Transverse colon (tissue), 4 donors: ENCODE measurements at places on chromosomes 2 and 18. TPM values are rescaled to one million over a fixed set of nuclear protein-coding genes. Genes with fewer than 3 reads are reported as not detected.

Gene SLC5A7
- total RNA-seq = 2.8 TPM

Gene STARD6
- not detected for total RNA-seq

Gene NRP2
- total RNA-seq = 146 TPM

Gene RFTN2
- total RNA-seq = 0.80 TPM

Gene IGFBP5
- 167 TPM for total RNA-seq

Gene CPO
- total RNA-seq = not detected

Gene NAT8
- total RNA-seq = 4.6 TPM

Gene CHMP1B
- 54.6 TPM for total RNA-seq

Gene CAPN14
- 0.16 TPM for total RNA-seq

Gene CFAP65
- total RNA-seq = 1.5 TPM

Gene MOCOS
- total RNA-seq = 2.6 TPM

Gene SS18
- total RNA-seq = 184 TPM

Gene C2orf74
- 6.7 TPM for total RNA-seq

Gene NEU2
- 0.41 TPM for total RNA-seq

Gene PRSS56
- total RNA-seq = not detected

Gene C2orf78
- not detected for total RNA-seq

Gene CNRIP1
- total RNA-seq = not detected

Gene LYPD1
- total RNA-seq = 0.32 TPM

Gene STK17B
- 80.3 TPM for total RNA-seq

Gene GCG
- 17.6 TPM for total RNA-seq

Gene FAM228B
- total RNA-seq = 2.2 TPM

Gene GPR55
- total RNA-seq = 2.1 TPM

Gene TNS1
- total RNA-seq = 134 TPM

Gene SLC35G4
- not detected for total RNA-seq

Gene CCDC74B
- total RNA-seq = 1.8 TPM

Gene WIPF1
- 8.5 TPM for total RNA-seq

Gene DSC3
- not detected for total RNA-seq

Gene GREB1
- total RNA-seq = 2.5 TPM

Gene PAX8
- total RNA-seq = 5.4 TPM

Gene B3GNT2
- total RNA-seq = 39.8 TPM

Gene SESTD1
- 18.3 TPM for total RNA-seq

Gene PROKR1
- total RNA-seq = 2.2 TPM

Gene NOSTRIN
- 40.0 TPM for total RNA-seq

Gene KYNU
- total RNA-seq = not detected

Gene AQP12B
- 0.55 TPM for total RNA-seq

Gene UCN
- total RNA-seq = 2.2 TPM

Gene GULP1
- total RNA-seq = 25.1 TPM

Gene SNORC
- 15.9 TPM for total RNA-seq

Gene SLC38A11
- 12.0 TPM for total RNA-seq

Gene SIX3
- not detected for total RNA-seq

Gene IL36B
- not detected for total RNA-seq

Gene APLF
- total RNA-seq = 5.4 TPM

Gene CD28
- 1.5 TPM for total RNA-seq

Gene TBR1
- not detected for total RNA-seq

Gene TEX44
- total RNA-seq = not detected

Gene ADD2
- total RNA-seq = 0.40 TPM

Gene DLGAP1
- total RNA-seq = 2.7 TPM

Gene GDF7
- total RNA-seq = 0.75 TPM
